ENCODE measurements at places on chromosomes 3 and 15.

DNA sequence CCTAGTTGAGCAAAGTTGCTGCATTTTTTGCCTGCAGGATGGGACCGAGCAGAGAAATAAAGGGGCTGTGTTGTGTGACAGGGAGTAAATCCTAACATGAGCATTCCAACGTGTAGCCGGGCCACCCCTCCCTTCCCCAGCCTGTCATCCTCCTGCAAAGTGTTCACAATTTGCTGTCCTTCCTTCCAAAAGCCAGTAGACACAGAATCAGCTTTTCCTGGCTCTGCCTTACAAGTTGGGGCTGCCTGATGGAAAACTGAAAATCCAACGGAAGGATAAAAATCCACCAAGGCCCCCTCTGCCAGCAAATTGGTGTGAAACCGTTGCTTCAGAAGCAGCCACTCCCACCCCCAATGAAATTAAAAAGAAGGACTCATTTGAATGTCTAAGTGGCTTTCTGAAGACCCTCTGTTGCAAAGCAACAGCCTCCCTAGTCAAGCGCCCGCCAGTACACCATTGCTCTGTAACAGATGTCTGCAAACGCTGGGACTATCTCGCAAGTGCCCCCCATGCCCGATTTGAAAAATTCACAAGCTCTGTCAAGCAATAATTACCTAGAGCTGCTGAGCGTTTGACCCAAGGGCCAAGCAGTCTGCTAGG, 665 bp downstream of the FRMD4B start:
- DNase-seq, result no peak

DNA sequence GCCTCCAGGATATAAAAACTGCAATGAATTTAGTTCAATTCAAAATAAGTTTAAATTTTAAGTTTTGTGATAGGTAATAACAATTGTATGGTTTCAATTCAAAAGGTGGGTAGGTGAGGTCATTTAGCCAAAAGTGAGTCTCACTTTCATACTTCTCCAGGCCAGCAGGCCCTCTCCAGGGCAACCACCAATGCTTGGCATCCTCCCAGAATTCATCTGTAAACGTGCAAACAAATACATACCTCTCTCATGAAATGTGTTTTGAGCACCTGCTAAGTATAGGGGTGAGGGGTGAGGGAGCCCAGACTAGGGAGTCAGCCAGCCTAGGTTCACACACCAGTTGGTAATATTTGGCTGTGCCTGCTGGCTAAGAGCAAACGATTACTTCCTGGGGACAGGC, 22.0 kb upstream of the RBSN start:
- no peak for DNase-seq

GRCh38 chr3:101042996-101043686, 49.9 kb upstream of the ABI3BP start:
- no peak for DNase-seq

- no peak for DNase-seq
Measured at GRCh38 chr3:40264451-40264850, 45.1 kb upstream of the EIF1B start.

GRCh38 chr3:48564022-48564421, 441 bp upstream of the UCN2 start:
- no peak for DNase-seq

DNA sequence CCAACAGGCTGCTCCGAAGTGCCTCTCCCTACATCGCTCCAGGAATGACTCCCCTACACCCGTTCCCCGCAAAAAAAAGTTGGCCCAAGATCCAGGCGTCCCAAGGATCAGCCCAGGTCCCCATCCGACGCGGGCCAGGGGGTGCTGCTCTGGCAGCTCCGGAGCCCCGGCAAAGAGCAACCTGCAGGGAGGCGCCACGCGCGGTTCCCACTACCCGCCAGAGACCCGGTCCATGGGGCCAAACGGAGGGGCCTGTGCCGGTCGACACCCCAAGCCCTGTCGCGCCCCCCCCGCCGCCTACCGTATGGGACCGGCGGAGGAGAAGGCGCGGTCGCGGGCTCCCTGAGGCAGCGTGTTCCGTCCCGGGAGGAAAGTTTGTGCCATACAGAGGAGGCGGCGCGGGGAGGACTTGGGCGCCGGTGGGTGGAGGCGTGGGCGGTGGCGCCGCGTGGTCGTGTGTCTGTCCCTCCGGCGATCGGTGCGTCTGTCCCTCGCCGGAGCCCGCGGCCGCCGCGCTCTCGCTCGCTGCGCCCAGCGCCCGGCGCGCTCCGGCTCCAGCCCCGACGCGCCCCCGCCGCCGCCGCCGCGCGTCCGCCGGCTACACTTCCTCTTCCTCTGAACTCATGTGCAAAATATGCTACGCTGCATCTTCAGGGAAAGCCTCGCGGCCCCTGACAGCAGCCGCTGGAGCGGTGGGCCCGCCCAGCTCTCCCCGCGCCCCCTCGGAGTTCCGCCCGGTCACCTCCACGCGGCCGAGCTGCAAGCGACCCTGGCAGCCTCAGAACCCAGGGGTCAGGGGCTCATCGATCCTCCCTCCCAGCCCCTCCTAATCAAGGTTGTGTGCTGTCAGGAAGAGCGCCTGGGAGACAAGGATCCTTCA, at the start of gene RFTN1:
TSS of gene RFTN1 (minus strand) at position 559 of the 880 bp plus-strand sequence. CDS start 19,830 bp downstream, outside the sequence.
- no peak for DNase-seq

- no peak for DNase-seq
Measured at GRCh38 chr15:67241132-67241855, 13.2 kb downstream of the AAGAB start.

GRCh38 chr3:120498556-120499346, 48.0 kb upstream of the FSTL1 start:
- no peak for DNase-seq

DNA sequence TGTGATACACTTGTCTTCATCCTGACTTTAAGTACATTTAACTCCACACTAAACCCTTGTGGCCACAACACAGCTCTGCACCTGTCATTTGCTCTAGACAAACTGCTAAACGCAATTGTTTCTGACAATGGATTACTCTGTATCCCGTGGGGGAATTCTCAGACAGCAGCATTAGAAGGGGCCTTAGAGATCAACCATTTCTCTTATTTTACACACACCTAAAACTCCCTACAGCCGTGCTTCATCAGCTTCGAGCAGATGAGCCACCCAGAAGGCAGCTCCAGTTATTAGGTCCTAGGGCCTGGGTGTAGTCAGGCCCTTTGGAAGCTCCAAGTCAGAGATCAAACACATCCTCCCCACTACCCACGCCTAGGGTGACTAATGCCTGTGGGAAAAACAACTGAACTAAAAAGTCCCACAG, 1.3 kb upstream of the IL12A start:
- no peak for DNase-seq

DNA sequence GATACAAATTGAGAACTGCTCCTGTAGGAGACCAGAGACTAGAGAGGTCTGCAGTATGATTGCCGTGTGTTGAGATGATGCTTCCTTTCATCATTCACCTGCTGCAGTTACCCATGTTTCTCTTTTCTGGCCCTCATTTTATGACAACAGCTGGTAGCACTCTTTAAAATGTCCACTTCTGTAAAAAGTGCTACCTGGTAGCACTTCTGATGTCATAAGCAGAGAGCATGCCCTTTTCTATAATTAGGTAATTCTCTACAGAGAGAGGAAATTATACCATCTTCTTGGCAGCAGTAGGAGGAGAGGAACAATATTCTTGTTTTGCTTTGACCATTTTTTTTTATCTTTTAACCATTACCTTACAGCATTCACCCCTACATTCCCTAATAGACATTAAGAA, 123.8 kb downstream of the PPM1L start:
- DNase-seq, result no peak

- no peak for DNase-seq
Measured at GRCh38 chr3:164380156-164380555, 698.1 kb downstream of the SI start.

- no peak for DNase-seq
Measured at GRCh38 chr3:171648069-171648468, 162.2 kb downstream of the PLD1 start.

- no peak for DNase-seq
Measured at GRCh38 chr3:161230621-161231171, 9.6 kb downstream of the NMD3 start.

DNA sequence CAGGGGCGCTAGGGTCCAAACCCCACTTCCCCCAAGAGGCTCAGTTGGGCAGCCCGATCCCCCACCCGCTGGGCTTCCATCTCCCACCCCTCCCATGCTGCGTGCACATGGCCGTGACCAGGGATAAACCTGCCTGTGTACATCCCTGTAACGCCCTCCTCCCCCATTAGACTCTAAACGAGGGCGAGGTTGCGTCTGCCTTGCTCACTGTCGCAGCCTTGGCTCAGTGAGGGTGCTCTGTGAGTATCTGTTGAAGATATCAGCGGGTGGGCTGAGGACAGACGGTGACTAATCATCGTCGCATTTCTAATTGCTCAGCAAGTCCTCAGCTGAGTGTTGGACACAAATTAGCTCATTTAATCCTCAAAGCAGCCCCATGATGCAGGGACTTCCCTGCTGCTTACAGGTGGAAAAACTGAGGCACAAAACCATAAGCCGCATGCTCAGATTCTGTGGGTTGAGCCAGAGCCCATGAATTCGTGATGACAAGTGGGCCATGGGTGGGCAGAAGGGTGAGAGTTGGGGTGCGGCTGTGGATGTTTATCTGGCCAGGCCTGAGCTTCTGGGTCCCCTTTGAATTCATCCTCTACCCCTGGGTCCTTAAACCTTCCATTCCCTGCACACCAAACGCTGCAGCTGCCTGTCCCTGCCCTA, 26.0 kb downstream of the FBLN2 start:
- no peak for DNase-seq

- no peak for DNase-seq
Measured at GRCh38 chr3:65833761-65834505, 204.8 kb downstream of the MAGI1 start.

- no peak for DNase-seq
Measured at GRCh38 chr3:116492379-116492778, 47.1 kb upstream of the LSAMP start.

GRCh38 chr3:62363275-62363674, 10.1 kb downstream of the FEZF2 start:
- no peak for DNase-seq

DNA sequence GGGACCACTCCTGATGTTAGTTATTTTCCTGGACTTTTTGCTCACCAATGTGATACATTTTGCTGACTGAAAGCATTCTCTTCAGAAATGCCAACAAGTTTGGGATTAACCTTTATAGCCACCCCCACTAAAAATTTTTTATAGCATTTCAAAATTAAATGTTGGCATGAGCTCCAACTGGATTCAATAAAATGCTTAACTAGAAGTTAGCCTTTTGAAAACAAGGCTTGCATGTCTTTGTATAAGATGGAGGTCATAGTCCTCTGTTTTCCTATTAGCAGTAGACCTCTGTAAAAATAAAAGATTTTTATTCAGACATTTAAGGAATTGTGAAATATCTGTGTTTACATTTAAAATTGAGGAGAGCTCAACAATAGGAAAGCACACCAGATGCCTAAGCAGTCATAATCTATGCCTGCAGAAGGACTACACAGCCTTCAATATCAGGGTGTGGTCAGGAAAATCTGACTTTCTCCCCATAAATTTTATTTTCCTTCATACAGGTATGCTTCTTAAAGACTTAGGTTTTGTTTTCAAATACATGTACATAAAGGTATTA, 87.2 kb downstream of the DNAJC13 start:
- no peak for DNase-seq

- no peak for DNase-seq
Measured at GRCh38 chr3:51722362-51722761, 15.5 kb downstream of the GRM2 start.

DNA sequence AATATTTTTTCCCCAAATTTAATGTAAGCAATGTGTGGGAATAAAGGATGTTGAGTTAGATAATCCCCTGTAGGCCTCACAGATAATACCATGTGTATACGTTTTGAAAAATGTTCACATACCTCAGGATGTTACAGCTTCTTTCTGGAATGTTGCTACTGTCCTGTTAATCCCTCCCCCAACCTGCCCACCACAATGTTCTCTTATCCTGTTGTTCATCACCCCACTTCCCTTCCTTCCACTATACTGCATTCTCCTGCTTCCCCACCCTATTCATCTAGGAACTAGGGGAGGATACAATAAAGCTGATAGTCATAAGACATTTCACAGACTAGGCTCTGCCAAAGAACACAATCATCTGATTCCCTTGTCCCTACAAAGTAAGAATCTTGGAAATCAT, 92.1 kb downstream of the IGF2BP2 start:
- no peak for DNase-seq

DNA sequence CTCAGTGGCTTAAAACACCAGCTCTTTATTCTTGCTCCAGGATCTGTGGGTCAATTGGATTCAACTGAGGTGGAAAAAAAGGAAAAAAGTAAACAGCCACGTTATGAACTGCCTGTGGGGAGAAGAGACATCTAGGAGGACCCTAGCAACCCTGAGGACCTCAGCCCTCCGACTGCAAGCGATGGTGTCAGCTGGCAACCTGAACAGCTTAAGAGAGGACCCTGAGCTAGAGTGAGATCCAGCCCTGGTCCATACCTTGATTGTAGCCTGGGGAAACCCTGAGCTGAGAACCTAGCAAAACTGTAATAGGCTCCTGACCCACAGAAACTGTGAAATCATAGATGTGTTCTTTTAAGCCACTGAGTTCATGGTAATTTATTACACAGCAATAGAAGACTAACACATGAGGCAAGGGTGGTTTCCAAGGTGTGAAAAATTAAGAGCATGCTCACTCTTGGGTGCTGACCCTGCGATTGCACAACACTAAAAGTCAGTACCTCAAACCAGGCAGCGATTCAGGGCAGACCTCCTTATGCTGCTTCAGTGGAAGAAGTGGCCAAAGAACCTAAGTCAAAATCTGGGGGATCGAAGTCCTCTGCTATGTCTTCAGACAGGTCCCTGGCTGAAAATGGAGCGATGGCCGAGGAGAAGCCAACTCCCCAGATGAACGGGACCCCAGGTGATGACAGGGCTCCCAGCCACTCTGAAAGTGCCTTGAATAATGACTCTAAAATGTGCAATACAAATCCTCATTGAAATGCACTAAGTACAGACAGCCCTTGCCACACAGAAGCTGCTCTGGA, 57.7 kb downstream of the GASK1A start:
- DNase-seq, result no peak

DNA sequence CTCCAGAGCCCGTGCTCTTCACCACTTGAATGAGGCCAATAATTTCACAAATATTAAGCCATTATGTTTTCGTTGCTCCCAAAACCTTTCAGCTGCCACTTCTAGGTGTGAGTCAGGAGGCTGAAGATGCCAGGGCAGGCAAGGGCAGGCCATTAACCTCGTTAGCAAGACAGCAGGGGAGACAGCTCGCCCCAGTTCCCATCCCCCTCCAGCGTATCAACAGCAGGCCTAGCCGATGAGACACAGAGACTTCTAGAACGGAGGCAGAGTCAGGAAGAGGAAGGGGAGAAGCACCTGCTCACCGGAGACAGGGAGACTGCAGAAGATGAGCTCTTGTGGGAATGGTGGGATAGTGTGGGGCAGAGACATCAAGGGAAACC, 28.0 kb upstream of the PLA2G4E start:
- no peak for DNase-seq

GRCh38 chr3:197027896-197028727, 1.5 kb downstream of the MELTF start:
- DNase-seq, result no peak

GRCh38 chr3:132925256-132925930, 112.8 kb upstream of the TMEM108 start:
- DNase-seq, result no peak

GRCh38 chr3:30502742-30503073, 103.7 kb upstream of the TGFBR2 start:
- no peak for DNase-seq

- no peak for DNase-seq
Measured at GRCh38 chr15:39312984-39313383, 267.9 kb upstream of the THBS1 start.

All from stimulated activated CD4-positive, alpha-beta T cell treated with anti-CD3 and anti-CD28 coated beads, Interleukin-1b, Interleukin-23, amount 100 ng/mL, for 1 hour (primary cell).